GM12878 (cell line): ENCODE measurements at places on chromosomes 12 and 14.

DNA sequence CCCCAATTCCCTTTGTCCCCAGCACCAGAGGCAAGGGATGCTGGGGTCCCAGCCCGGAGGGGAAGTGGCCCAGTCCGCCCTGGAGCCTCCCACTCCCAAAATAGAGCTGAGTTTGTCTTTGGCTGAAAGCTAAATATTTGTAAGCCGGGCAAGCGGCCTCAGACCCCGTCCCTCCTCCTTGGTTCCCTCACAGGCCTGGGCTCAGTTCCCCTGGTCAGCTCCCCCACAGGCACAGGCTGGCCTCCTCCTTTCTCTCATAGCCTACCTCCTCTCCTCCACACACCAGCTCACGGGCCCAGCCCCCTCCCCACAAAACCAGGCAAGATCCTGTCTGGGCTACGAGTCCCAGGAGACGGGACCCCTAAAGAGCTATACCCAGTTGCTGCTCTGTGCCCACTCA is 1.3 kb downstream of the SP7 start:
- no peak for DNase-seq

DNA sequence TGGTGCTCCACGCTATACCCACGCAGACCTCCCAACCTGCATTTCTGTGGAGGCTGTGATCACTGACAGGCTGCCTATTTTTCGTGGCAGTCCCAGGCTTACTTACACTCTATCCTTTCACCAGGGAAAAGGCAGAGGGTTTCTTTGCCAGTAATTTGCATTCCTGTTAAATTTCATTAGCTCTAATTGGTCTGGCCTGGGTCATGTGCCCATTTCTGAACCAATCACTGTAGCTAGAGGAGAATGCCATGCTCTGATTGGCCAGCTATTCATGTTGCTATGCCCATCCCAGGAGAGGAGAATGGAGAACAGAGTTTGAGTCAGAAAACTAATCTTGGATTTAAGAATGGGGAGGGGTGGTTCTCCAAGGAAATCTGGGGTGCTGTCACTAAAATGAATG is 43.2 kb upstream of the TUNAR start:
- DNase-seq, result no peak

GRCh38 chr12:102971227-102971626 is 13.8 kb downstream of the ASCL1 start:
- DNase-seq, result no peak

- DNase-seq, result no peak
Measured at GRCh38 chr12:20377750-20378149, 9.4 kb downstream of the PDE3A start.

DNA sequence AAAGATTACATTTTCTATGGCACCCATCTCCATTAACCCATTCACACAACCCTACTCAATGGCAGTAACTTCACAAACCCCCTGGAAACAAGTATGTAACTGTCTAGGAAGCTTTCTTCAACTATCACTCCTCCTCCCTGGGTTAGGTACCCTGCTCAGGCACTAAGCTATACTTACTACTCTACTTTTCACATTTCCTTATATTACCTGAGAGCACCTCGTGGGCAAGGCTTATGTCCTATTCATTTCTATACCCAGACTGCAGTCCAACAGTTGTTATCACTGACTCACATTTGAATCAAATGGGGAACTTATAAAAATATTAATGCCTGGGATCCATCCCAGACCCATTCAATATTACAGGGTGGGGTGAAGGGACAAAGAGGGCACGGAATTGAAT is 4.6 kb downstream of the PAWR start:
- no peak for DNase-seq

GRCh38 chr12:88227871-88228270 is 85.8 kb downstream of the TMTC3 start:
- DNase-seq, result no peak

DNA sequence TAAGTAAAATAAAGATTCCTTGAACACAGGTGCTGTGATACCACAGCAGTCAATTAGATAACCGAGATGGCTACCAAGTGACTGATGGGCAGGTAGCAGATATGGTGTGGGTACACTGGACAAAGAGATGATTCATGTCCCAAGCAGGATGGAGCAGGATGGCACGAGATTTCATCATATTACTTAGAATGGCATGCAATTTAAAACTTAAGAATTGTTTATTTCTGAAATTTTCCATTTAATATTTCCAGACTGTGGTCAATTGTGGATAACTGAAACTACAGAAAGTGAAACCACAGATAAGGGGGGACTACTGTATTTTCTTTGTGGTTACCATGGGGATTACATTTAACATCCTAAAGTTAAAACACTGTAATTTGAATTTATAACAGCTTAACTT is 7.5 kb upstream of the ZFP36L1 start:
- no peak for DNase-seq

DNA sequence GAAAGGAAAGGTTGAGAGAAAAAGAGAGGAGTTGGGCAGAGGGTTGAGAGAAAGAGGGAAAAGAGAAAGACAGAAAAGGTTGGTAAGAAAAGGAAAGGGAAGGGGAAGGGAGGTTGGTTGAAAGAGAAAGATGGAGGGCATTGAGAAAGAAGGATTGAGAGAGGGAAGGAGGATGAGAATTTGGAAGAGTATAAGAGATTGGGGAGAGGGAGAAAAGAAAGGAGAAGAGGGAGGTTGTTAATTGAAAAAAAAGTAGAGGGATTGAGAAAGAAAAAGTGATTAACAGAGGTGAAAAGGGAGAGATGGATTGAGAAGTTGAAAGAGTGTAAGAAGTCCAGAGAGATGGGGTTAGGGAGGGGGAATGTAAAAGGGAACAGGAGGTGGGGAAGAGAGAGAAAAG is 21.5 kb upstream of the ERGIC2 start:
- DNase-seq, result no peak

DNA sequence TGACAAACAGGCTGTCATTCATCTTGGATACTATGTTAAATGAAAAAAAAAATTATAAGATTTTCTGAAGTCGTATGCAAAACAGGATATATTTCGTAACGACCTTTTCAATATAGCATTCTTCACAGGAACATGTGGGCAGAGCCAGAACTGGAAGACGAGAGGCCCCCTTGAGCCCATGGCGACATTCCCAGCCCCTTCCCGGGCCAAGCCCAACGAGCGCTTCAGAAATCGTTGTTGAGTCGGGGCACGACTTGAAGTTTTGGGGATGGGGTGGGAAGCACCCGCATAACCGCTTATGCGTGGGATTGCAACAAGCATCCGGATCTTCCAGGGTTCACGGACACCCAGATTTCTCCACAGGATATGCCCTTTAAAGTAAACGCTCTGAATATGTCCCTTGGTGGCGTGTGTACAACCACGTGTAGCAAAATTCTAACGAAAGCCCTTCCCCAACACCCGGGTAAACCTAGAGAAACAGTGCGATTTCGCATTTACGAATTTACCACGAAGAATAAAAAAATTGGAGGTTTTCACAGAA is 736 bp downstream of the C14orf39 start:
- DNase-seq, result no peak

- DNase-seq, result no peak
Measured at GRCh38 chr14:58143106-58143505, 8.9 kb downstream of the ARMH4 start.

DNA sequence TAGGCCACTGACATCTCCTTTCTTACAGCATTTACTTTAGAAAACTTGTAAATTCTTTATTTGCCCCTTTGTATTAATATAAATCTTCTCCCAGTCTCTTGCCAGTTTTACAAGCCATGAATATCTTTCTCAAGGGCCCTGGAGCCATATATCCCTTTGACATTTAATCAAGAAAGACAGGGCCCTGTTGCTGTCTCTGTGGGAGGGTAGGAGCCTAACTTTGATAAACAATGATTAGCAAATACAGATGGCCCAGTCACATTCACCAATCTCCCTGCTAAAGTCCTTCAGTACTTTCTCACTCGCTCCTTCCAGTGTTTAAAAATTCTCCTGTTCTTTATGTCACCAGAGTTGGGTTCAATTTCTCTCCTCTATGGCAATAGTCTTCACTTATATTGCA is 479.8 kb upstream of the USP15 start:
- DNase-seq, result no peak

GRCh38 chr14:76113691-76114090 is 38.0 kb upstream of the GPATCH2L start:
- no peak for DNase-seq

DNA sequence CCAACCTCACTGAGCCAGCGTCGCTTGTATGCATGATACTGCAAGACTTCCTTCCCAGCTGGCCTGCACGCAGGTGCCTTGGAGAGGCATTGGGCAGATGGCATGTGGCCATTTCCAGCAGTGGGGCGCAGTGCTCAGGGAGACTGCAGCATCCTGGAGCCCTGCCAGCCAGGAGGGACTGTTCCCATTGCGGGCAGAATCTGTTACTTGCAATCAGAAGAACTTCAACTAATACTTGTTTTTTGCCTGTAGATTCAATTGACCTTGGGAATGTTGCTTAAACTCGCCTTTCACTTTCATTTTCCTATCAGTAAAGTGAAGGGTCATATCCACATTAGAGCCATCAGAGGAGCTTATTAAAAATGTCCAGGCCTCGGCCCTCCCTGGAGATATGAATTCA is 29.8 kb downstream of the ANKRD9 start:
- DNase-seq, result no peak

DNA sequence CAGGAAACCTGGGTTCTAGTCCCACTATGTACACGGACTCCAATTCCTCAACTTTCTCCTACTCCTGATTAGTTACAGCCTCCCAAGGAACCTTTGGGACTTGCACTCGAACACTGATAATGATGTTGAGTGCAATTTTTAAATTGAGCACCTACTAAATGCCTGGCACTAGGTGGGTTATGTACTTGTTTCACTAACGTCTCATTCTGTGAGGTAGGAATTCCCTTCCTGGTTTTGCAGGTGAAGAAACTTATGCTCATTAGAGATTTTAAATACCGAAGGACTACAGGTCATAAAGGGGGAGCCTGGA is 536 bp downstream of the PARPBP start:
- no peak for DNase-seq

GRCh38 chr12:51549637-51550036 is 41.4 kb upstream of the SCN8A start:
- no peak for DNase-seq

DNA sequence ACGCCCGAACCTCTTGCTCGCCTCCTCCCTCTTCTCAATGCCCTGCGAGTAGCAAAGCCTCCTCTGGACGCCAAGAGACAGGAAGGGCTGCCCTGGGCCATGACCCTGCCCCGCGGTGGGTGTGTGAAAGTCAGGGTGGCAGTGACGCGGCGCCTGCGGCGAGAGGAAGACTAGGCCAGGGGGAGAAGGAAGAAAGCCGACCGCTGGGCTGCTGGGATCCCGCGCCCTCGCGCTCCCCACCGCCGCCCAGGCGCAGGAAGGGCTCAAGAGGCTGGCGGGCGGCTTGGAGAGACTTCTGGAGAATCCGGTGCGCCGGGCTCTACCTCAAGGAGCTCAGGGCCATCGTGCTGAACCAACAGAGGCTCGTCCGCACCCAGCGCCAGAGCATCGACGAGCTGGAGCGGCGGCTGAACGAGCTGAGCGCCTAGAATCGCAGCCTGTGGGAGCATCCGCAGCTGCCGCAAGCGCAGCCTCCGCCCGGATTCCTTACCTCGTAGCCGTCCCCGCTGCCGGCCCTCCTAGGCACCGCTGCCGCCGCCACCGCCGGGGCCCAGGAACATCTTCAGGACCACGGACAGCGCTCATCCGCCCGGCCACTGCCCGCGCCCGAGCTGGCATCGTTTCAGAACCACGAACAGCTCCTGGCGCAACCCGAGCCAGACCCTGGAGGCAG is 105.0 kb upstream of the PRB2 start:
- no peak for DNase-seq
